ENCODE measurements at places on chromosomes 3 and 15.

DNA sequence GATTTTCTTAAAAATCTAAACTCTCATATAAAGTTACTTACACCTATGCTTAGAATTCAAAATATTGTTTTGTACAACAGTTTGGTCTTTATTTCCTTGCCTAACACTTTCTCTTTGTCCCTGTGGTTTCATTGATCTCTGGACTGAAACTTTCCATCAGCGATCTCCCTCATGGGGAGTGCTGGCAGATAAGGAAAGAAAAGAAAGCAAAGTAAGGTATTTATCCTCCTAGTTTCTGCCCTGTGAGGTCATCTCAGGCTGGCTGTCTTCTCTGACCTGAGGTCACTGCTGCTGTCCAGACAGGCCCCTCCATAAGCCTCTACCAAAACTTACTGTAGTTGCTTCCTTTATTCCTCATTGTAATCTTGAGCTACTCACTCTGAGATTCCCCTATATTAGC lies 57.9 kb upstream of the EPHA6 start:
- DNase-seq = no peak

- no peak for DNase-seq
Observed at GRCh38 chr15:83930392-83931212, 276.7 kb downstream of the ADAMTSL3 start.

DNA sequence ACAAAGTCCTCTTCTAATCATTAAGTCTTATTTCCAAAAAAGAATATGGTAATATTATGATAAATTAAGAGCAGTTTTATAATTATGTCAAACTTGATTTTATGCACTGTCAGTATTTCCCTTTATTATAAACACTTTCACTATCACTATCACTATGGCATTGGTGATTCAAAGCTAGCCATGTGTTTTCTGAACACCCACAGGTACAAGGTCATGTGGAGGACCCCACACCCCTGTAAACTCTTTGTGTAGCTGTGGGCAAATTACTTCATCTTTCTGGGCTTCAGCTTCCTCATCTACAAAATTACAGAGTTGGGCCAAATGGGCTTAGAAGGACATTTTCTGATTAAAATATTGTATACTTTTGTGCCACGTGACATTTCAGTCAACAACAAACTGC lies 41.7 kb downstream of the FBXL22 start:
- no peak for DNase-seq

DNA sequence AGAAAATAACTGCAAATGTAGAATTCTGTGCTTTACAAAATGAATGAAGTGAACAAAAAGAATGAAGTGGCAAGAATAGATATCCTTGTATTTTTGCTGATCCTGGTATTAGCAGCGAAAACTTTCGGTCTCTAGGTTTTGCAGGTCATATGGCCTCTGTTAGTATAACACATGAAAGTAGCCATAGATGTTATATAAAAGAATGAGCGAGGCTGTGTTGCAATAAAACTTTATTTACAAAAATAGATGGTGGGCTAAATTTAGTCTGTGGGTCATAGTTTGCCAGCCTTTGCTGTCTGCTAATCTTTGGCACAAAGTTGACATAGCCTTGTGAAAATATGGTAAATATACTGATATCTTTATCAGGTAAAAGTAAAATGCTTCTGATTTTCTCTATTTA lies 35.2 kb downstream of the SEC22A start:
- DNase-seq = no peak

DNA sequence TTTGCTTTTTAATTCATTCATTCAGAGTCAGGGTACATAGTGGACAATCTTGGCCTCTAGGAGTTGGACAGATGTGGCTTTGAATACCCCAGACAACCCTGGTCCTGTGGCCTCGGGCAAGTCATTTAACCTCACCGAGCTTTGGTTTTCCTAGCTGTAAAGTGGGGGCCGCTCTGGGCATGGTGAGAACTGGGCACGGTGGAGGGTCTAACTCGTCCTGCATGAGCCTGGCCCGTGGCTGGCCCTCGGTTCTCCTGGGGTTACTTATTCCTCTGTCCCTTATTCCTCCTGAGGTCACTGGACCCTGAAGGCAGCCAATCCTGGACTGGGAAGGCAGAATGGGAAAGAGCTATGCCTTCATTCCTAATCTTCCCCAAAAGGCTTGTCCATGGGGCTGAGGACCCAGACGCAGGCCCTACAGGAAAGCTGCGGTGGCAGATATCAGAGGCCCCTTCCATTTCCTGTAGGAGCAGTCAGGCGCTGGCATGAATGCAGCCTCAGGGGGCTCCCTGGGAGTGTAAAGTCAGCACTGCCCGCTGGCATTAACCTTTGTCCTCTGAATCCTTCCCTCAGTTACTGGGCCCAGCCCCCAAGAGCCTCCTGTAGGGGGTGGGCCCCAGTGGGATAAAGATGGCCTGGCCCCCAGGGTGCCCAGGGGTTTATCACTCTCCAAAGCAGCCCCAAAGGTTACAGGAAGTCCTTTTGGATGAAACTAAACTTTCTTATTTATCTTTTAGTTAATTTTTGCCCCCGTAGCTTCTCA lies 17.9 kb upstream of the SEC13 start:
- no peak for DNase-seq

All from activated CD8-positive, alpha-beta memory T cell treated with anti-CD3 and anti-CD28 coated beads for 1 hour (primary cell).